Muscle of arm (tissue), 14 donors: ENCODE measurements at places on chromosomes 7 and 10. TPM values are rescaled to one million over a fixed set of nuclear protein-coding genes. Genes with fewer than 3 reads are reported as not detected.

Gene GPR15LG
- not detected for polyA plus RNA-seq

- DNase-seq: no peak
These were observed 451.5 kb downstream of the SORCS1 start for GRCh38 chr10:106712988-106713387.

GRCh38 chr10:60605476-60605875, 172.8 kb upstream of the CDK1 start:
- DNase-seq: no peak

GRCh38 chr7:138023618-138024342, 21.9 kb upstream of the CREB3L2 start:
- DNase-seq: no peak

- DNase-seq: no peak
These were observed 175.0 kb upstream of the PLXNA4 start for GRCh38 chr7:132751244-132751647.

- no peak for DNase-seq
These were observed 228.7 kb downstream of the CHRM2 start for GRCh38 chr7:137097111-137097510.

Gene INA
- 0.33 TPM for polyA plus RNA-seq

GRCh38 chr10:30537586-30537985, 92.0 kb downstream of the LYZL2 start:
- DNase-seq: no peak

DNA sequence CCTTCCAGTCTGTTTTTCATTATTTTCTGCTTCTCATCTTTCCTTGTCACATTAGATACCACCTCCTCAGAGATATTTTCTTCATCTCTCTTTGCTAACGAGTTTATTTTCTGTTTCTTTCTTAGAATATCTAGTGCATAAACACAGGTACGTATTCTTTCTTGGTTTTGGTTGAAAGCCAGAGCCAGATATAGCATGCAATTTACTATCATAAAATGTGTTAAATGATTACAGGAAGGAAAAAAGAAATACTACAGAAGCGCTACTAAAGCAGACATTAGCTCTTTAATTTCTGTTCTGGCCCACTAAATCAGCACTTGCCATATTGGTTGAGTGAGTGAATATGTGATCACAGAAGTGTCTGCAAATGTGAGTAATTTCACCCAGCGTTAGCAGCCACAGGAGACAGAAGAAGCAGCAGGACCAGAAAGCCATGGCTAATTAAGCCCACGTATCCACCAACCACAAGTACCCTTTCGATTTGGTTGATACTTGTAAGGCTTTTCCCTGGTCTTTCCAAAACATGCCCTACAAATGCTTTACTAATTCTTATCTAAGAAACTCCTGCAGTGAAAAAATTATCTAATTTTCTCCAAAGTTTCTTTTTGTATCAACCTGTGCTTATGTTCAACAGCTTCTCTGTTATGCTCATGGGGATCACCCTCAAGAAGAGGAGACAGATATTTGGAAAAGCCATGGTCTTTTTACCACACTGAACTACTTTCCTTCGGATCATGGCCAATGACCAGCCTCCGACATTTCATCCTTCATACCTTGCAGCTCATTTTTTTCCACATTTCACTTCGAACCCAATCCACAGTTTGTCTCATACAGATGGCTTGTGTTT, 23.1 kb upstream of the MACC1 start:
- DNase-seq: no peak

Gene OR2A42
- 0.07 TPM for polyA plus RNA-seq

DNA sequence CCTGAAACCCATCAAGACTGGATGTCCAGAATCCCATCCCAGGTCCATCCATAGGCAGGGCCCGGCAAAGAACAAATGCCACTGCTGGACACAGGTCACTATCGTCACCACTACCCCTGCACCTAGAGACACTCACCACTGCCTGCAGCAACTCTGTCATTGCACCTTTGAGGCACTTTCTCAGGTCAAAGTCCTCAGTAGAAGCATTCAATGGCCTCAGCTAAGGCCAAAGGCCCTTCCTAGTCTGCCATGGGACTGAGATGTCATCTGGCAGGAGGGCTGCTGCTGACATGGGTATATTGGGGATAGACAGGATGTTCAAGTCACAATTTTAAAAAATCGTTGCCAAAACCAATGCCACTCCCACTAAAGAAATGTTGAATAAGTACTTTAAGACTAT, 58.7 kb downstream of the GPAM start:
- DNase-seq: no peak

Gene WDR86
- 4.6 TPM for polyA plus RNA-seq

DNA sequence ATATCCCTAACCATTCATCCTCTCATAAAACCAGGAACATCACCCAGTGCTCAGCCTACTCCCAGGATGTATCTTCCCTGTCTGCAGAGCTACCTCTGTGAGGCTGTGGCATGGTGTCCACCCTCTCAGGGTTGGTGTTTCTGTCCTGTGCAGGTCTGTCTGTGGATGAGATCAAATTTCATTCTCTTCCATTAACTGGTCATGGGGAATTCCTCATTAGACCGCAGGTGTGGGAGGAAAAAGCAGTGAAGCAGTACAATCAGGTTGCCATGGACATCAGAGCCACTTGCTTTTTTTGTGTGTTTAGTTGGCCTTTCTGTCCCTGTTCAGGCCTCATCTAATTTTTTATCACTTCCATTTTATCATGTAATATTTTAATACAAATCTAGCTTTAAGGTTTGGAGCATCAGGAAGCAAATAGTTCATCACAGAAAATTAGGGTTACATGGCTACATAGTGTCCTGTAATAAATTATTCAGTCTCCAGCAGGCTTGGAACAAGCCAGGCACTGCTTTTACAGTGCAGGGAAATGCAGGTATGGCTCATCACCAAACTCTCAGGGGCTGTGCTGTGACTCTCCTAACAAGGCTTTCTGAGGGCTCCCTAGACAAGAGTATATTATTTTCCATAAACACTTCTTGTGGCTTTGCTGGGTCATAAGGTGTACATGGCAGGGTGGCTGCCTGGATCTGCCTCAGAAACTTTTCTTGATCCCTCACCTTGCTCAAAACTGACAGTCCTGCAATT, 594.9 kb upstream of the IGFBP3 start:
- no peak for DNase-seq

DNA sequence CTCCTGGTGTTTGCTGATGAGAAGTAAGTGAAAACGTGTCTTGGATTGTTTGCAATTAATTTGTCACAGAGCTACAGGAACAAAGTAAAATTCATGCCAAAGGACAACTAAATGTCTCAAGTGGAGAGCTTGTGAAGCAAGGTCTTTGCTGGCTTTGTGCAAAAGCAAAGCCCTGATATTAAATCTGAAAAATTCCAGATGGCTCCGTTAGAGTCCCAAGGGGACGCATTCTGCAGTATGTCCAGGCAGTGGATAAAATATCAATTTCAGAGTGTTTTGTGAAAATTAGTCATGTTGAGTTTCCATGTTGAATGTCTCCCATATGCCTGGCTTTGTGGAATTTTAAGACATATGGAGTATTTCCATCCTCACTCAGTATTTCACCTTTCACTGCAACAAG, 102.5 kb upstream of the PTN start:
- peak; percentile 88 for DNase-seq

GRCh38 chr7:117169907-117170306, 153.0 kb downstream of the WNT2 start:
- DNase-seq: no peak

DNA sequence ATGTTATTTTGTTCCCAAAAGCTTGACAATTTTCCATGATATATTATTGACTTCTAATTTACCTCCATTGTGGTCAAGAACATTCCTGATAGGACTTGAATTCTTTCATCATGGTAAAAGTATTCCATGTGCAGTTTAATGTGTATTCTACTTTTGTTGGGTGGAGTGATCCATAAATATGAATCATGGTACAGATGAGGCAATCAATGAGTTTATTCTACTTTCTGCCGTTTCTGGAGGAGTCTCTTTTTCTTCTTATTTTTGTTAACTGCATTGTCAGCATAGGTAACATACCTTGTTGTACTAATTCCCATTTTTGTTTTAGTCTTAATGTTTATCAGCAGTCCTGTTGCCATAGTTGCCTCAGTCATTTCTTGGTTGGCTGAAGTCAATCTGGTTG, 69.6 kb downstream of the SHOC2 start:
- DNase-seq: no peak
